ENCODE measurements at places on chromosomes 3 and 15.

DNA sequence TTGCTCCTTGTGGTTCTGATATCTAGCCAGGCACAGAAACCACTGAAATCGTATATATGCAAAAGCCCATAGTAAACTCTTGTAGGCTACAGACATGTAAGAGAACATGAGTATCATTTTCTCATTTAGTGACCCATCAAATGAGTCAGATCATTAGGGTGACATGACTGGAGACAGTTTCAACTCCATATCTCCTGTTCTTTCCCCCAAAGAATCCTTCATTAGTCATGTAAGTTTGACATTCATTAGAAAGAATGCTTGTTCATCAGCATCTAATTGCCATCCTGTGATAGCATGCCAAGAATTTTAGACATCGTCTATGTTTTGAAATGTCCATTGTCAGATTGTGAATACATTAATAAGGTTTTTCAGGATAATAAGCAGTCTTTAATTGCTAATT is 264.9 kb upstream of the TPM1 start:
- DNase-seq: no peak

- DNase-seq: no peak
Measured at GRCh38 chr15:61974759-61975158, 85.5 kb downstream of the VPS13C start.

DNA sequence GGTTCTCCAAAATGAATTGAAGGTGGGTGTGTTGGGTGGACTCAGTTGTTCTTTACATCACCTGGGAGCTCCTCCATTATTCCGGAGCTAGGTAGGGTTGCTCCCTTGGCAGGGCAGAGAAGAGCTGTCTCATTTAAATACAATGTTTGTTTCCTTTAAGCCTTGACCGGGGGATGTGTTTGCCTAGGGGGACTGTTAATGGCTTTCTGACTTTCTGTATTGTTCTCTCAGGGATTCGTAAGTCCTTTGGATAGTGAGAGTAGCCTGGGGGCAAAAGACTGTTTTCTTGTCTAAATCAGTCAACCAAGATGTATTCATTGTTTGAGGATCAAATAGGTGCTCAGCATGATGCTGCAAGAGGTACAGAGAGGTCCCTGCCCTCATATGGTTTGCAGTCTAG is 71.1 kb downstream of the CDAN1 start:
- no peak for DNase-seq

GRCh38 chr15:69804786-69805185 is 292.9 kb downstream of the TLE3 start:
- DNase-seq: no peak

- no peak for DNase-seq
Measured at GRCh38 chr3:158430968-158431367, 140.0 kb upstream of the MLF1 start.

DNA sequence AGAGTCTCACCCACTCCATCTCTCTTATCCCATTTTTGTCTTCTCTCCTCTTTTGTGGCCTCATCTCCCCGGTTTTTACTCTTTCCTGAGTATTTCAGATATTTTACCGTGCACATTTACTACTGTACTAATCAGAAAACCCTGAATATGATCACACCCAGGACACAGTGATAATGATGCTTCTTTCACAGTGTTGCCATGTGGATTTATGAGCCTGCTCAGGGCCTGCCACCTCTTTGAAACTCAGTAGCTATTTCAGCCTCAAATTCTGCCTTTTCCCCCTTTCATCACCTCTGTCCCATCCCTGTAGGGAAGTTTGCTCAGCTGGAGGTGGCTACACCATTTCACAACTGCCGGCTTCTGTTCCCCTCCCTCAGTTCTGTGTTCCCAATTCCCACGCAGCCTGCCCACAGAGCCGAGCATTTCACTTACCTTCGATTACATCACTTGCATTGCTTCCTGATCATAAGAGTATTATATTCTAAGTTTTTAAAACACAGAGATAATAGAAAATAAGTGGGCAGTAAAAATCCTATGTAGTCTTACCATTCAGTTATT is 33.2 kb downstream of the ARNT2 start:
- no peak for DNase-seq

DNA sequence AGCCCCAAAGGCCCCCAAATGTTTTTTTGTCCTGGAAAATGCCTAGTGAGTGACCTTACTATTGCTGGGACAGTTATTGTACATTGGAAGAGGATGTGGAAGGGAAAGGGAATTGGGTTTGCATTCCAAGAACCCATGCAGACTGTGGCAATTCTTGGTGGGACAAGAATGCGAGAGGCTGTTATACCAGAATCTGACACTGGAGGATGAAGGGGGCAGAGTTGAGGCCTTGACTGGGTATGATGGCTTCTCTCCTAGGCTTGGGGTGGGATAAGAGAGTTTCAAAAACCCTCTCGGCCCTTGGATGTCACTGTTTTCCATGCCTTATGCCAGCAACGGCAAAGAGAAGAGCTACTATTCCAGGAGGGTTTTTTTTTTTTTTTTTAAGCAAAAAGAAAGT is 25.3 kb downstream of the IL16 start:
- DNase-seq: no peak
